ENCODE measurements at places on chromosomes 11 and 22.

DNA sequence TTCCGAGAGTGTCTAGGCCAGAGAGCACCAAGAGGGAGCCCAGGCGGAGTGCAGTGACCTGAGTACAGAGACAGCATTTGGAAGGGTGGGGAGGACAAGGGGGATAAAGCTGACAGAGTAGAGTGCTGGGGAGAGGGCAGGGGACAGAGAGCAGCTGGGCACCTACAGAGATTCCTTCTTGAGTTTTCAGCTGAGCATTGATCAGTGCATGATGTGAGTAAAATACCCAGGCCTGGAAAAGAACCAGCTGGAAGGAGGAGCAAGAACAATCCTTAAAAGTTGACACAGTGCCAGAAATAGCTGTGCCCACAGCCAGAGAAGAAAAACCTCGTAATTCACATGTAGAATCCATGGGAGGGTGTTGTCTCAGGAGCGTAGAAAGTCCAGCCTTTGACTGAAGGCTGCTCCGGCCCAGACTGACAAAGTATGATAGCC, 33.9 kb upstream of the PANX2 start:
- no peak for DNase-seq

DNA sequence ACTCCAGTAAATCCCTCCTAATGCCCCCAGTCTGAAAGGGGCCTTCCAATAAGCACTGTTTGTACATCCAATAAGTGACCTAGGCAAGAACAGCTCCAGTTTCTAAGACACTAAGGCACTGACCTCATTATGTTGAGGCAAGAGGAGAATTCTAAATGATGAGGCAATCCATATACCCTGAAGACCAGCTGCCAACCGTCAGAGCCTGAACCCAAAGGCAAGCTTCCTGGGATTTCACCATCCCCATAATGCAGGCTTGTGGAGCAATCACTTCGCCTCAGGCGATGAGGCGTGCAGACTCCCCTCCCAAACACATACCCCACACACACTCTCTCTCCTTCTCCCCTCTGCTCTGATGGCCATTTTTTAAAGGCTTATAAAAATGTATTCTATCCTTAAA, 49.5 kb downstream of the LGR4 start:
- DNase-seq: no peak

DNA sequence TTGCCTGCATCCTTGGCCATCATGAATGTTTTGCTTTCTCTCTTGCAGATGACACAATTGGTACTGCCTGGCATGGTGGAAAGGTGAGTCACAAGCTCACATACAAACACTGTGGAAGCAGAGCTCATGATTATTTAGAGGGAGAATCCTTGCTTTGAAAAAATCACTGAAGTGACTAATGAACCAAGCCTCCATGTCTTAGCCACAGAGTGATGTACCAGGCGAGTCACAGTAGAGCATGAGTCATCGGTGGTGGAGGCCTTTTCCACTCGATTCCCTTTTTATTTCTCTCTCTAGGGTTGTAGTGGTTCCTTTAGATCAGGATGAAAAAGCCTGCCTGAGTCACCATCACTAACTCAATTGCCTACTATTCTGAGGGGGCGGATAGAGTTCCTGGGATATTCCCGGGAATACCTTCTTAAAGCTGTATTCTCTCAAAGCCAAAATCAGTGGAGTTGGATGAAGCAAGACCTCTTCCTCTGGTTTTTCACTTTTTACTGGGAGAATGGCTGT, 49.6 kb upstream of the ALKBH3 start:
- peak; percentile 15 for DNase-seq

- peak; percentile 39 for DNase-seq
Observed at GRCh38 chr22:45284705-45285262, at the start of gene UPK3A. Gene UPK3A (plus strand): TSS chr22:45284949. CDS start chr22:45285014, 65 bp downstream.

DNA sequence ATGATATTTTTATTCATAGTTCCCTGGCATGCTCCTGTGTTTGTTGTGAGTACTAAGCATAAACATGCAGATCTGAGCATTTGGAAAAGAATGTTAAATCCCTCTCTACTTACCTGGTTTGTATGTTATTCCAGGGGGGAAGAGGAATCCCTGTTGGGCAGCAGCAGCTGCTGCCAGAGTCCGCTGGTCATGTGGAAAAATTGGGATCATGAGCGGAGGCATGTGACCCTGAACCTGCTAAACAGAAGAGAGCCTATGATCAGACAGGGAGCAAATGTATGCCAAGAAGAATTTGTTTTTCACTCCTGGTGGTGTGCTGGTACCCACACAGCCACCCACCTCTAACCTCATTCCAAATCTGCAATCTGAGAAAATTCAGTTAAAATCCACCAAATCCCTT, 244.7 kb downstream of the SOX6 start:
- DNase-seq: no peak

- DNase-seq: no peak
Observed at GRCh38 chr11:46835897-46836296, 10.2 kb downstream of the CKAP5 start.

DNA sequence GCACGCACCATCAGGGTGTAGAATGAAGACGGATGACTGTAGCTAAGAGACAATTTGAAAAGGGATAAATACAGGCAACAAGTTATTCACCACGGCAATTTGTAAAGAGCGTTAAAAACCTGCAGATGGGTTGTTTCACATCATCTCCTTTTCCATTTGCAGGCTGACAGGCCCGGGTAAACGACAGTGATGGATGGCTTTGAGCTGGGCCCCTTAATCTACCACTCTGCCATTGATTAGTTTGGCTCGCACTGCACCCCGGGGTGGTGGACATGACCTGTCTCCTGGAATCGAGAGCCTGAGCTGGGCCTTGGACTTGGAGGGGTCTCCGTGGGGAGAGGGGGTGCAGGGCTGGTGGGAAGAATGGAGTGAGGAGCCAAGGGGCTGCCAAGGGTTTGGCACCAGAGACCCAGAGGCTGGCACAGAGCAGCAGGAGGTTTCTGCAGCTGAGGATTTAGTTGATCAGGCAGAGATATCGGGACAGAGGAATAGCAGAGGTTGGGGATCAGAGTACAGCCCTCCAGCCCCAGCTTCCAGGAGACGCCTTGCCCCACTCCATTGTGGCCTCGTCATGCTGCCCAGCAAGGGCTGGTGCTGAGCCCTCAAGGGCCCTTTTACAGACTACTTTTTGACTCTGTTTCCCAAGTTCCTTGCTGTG, 110.6 kb upstream of the NECTIN1 start:
- no peak for DNase-seq

- no peak for DNase-seq
Observed at GRCh38 chr11:115843111-115843510, 338.9 kb upstream of the CADM1 start.

DNA sequence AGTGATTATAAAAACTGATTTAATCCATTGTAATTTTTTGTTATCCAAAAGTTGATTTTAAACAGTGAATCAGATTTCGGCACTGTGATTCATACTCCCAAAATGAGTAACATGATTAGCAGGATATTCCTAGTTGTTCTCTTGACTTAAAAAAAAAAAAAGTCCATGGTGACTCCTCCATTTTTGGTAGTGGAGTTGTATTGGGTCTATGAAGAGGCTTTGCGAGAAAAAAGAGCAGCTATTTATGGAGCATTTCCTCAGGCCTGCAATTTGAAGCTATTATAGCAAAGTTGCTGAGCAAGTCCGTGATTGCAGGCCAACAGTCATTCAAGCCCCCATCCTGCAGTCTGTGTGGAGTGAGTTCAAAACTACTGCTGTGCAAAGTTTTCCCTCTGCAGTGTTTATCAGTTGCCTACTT, 28.8 kb downstream of the YAP1 start:
- DNase-seq: no peak

DNA sequence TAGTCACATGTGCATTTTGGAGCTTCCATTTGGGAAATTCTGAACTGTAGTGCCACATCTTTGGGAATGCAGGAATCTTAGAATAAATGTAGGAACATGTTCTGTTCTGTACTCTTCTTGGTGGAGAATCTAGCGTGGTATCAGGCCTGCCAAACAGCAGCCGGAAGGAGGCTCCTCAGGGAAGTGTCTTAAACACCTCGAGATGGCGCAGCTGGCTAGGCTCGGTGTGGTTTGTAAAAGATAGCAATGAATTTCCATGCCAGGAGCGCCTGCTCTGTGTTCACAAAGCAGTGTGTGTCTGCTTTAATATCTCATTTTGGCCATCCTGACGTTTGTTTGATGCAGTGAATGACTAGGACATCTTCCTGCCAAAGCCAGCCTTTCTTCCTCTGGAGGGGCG, 145.1 kb downstream of the ATXN10 start:
- DNase-seq: no peak

- no peak for DNase-seq
Observed at GRCh38 chr11:44804449-44805437, 78.0 kb downstream of the TSPAN18 start.

DNA sequence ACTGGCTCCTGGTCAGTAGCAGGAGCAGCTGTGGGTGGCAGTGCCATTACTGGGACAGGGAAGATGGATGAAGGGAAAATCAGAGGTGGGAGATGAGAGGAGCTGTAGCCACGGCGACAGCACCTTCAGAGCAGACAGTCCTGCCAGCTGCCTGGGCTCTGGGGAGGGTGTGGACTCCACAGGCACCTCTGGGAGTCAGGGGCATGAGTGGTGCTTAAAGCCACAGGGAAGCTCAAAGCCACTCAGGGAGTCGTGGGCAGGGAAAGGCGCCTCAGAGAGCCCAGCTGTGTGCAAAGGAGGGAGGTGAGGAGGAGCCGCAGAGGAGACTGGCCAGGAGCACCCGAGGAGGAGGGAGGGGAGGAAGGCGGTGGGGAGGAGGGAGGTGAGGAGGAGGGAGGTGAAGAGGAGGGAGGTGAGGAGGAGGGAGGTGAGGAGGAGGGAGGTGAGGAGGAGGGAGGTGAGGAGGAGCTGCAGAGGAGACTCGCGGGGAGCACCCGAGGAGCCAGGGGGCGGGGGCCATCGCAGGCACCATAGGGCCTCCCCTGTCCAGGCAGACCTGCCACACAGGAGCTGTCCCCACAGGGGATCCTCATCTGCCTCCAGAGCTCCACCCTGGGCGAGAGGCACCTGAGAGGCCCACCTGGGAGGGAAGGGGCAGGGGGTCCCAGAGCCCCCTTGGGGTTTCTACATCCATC, 977.6 kb downstream of the BRD1 start:
- no peak for DNase-seq

- DNase-seq: no peak
Observed at GRCh38 chr11:11839718-11840117, 2.1 kb upstream of the USP47 start.

DNA sequence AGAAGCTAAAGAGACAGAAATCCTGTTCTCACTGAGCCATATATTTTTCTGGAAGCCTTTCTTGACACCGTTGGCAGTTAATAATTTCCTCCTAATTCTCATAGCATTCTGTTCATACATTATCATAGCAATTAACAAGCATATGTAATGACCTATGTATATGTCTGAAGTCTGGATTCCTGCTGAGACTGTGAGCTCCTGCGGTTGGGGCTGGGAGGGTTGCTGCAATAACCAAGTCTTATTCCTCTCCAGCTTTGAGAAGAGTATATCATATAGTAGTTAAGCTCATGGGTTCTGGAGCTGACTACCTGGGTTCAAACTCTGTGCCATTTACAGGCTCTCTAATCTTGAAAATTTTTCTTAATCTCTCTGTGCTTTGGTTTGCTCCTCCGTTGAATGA, 175.2 kb downstream of the MAML2 start:
- DNase-seq: no peak
